Hippocampal formation (tissue), 2 donors: ENCODE measurements at places on chromosomes 6 and 20.

DNA sequence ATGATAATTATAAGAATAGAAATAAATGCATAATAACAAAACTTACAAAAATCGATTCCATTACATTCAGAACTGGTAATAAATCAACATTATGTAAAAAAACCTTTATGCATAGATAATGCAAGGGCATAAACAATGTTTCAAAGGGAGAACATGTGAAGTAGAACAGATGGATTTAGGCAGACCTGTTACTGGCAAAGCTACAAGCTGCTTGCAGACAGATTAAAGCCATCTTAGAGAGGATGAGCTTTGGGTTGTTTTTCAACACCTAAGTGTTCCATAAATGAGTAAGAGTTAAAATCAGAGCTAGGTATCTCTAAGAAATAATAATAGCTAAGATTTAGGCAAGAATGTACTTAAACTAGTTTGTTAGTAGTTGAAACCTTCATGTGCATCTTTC is 37.2 kb downstream of the SNAP25 start:
- no peak for DNase-seq

GRCh38 chr20:47429409-47429808 is 72.3 kb upstream of the NCOA3 start:
- no peak for DNase-seq

DNA sequence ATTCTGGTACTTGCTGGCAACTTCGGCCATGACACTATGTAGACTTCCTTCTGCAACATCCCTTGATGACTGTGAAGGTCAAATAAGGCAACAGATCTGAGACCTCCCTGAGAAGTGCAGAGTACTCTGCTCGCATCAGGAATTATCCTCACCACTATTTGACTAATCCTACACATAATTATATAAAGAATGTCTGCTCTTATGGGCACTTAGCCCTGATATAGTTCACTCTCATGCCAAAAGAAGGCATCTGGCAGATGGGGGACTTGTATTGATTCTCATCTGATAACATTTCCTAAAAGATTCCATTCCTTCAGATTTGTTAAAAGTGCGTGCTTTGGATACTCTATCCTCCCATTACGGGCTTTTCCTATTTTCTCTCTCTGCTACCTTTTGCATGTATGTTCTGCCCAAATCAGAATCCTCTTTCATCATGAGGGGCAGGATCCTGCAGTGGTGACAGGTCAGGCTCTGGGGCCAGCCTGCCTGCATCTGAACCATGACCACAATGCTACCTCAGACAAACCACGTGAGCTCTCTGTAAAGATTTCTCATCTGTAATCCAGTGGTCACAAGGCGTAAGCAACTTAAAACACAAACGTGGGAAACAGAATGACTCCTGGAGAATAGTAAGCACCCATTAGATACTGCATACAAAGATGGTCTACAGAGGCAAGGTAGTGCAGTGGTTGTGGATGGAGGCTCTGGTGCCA is 134.0 kb downstream of the GJA10 start:
- DNase-seq = no peak

GRCh38 chr6:122719176-122719575 is 60.3 kb upstream of the FABP7 start:
- DNase-seq = no peak

GRCh38 chr20:58303547-58303946 is 6.0 kb upstream of the RAB22A start:
- no peak for DNase-seq

DNA sequence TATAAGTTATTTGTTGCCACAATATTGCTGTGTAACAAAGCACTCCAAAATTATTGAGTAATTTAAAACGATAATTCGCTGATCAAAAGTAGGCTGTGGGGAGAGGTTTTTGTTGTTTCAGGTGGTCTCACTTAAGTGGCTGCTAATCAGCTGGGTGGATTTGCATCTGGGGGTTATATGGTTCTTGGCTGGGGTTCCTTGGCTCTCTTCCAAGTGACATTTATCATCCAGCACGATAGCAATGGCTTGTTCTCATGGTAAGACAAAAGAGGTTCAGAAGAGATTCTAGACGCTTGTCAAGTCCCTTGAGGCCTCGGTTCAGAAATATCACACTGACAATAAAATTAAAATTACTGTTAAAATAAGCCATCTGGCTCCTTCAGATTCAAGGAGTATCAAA is 1648.8 kb downstream of the GRIK2 start:
- DNase-seq = no peak
